ENCODE measurements at places on chromosomes 12 and 14.

DNA sequence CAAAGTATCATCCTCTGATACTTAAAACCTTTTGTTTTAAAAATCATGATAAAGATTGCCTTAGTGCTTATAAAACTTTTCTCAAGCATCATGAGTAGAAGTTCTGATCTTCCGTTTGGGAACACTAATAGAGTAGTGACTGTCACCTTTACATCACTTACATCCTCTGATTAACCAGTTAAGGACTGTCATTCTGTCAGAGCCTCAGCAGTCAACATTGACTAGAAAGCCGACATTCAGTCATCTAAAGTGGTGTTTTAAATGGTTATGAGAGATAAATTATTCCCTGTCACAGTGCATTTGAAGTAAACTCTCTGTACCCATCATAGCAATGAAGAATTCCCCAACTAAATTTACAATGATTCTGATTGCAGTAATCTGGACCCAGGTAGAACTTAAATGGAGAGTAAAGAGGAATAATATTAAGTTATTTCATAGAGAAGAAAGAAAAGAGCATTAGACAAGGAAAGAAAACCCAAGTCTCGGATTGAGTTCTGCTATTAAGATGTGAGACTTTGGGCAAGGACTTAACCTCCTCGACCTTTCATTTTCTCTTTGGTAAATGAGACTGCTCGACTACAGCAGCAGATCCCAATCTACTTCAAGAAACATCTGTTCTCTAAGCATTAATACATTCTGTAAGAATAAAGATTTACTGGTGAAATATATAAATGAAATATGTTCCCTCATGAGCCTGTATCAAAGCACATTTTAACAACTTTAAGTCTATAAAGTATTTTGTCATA lies 563.9 kb upstream of the LMO3 start:
- DNase-seq = no peak

GRCh38 chr12:64665514-64665913 lies 55.2 kb downstream of the RASSF3 start:
- DNase-seq = no peak

DNA sequence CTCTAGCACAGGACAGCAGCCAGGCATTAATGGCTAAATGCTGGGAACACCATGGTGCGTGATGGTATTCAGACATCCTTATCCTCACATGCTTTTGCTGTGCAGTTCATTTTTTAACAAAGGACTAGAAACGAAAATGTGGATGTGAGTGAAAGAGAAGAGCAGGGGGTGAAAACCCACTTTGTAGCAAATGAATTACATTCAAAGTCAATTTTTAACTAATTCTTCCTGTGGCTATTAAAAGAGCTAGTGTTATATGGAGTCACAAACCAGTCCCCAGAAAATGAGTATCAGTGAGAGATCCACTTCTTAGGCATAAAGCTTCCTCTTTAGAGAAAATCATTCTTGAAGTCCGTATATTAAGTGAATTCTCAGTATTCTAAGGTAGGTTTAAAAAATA lies 592.0 kb upstream of the LMO3 start:
- DNase-seq = no peak

GRCh38 chr12:18467620-18468245 lies 206.4 kb downstream of the PIK3C2G start:
- no peak for DNase-seq

GRCh38 chr12:51932218-51933076 lies 19.1 kb upstream of the ACVR1B start:
- DNase-seq = no peak

DNA sequence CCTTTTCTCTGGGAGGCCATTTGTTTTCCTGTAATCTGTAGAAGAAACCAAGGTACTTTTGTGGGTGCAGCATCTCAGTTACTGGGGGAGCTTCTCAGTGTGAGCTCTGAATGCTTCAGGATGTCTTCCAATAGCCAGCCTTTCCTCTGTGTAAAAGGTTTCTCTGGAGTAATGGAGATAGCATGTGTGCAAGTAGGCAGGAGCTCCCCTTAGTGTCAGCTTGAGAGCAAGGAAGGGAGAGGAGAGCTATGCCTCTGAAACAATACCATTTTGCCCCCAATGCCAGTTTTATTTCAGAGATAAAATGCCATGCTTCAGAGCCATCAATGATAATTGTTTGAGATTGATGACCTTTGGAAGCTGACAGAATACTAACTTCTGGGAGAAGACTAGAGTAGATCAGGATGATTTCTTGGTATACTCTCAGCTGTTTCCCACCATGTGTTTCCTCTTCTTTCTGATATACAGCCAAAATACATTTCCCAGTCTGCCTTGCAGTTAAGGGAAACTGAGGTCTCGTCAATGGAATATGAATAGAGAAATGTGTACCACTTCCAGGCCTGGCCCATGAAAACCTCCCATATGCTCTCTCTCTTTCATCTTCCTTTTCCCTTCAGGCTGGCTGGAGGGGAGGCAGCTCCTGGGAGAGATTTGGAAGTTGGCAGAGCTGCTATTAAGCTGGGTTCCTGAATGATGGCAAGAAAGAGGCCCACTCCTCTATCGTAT lies 125.7 kb downstream of the CRADD start:
- DNase-seq = no peak

GRCh38 chr14:56805992-56806727 lies 4.1 kb downstream of the OTX2 start:
- DNase-seq = no peak
